Central memory CD8-positive, alpha-beta T cell (primary cell): ENCODE measurements at places on chromosomes 3 and 15.

- no peak for DNase-seq
These were observed 139.4 kb upstream of the NUDT16 start for GRCh38 chr3:131242201-131242600.

- no peak for DNase-seq
These were observed 32.1 kb upstream of the TIMP4 start for GRCh38 chr3:12190832-12191231.

GRCh38 chr15:66841953-66842681 is 140.1 kb downstream of the SMAD6 start:
- no peak for DNase-seq

- no peak for DNase-seq
These were observed 89.9 kb downstream of the CCNL1 start for GRCh38 chr3:157069846-157070677.

DNA sequence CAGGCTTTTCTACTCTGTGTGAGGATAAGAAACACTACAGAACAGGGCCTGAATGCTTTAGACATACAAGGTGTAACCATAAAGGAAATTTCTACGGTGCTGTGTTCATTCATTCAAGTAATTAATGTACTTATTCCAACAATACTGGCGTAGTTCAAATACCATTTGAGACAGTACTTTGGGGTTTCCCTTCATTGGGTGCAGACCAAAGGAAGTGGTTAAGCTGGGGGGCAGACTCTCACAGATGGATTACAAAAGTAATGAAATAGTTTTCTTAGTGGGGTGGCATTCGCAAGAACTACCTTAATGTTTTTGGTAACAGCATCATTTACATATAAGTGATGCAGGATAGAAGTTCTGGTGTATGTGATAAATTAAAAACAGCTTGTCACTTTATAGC is 65.9 kb downstream of the BTD start:
- peak; percentile 50 for DNase-seq

GRCh38 chr3:138761002-138761401 is 73.7 kb downstream of the PIK3CB start:
- DNase-seq: no peak

DNA sequence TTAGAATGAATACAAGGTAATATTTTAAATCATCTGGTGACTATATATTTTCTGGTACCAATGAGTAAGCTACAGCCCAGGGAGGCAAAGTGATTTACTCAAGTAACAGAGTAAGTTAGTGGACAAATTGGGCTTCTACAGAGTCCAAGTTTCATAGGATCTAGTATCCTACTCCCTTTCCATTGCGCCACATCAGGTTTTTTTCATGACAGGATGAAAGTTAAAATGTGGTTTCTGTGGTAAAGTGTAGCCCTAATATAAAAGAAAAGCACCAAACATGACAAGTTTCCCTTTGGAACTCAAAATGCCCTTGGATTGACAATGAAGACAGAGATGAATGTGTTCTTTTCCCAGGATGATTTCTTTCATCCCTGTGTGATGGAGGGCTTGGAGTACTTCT is 350.8 kb upstream of the ZNF385D start:
- no peak for DNase-seq

GRCh38 chr3:133711013-133711412 is 35.2 kb upstream of the TF start:
- no peak for DNase-seq

GRCh38 chr15:79122991-79123390 is 32.4 kb upstream of the RASGRF1 start:
- DNase-seq: no peak

- no peak for DNase-seq
These were observed 18.9 kb downstream of the ADPGK start for GRCh38 chr15:72764656-72765055.

- DNase-seq: no peak
These were observed 70.7 kb downstream of the FAM43A start for GRCh38 chr3:194756460-194756779.

- no peak for DNase-seq
These were observed 75.5 kb upstream of the MDFIC2 start for GRCh38 chr3:70387889-70388288.

DNA sequence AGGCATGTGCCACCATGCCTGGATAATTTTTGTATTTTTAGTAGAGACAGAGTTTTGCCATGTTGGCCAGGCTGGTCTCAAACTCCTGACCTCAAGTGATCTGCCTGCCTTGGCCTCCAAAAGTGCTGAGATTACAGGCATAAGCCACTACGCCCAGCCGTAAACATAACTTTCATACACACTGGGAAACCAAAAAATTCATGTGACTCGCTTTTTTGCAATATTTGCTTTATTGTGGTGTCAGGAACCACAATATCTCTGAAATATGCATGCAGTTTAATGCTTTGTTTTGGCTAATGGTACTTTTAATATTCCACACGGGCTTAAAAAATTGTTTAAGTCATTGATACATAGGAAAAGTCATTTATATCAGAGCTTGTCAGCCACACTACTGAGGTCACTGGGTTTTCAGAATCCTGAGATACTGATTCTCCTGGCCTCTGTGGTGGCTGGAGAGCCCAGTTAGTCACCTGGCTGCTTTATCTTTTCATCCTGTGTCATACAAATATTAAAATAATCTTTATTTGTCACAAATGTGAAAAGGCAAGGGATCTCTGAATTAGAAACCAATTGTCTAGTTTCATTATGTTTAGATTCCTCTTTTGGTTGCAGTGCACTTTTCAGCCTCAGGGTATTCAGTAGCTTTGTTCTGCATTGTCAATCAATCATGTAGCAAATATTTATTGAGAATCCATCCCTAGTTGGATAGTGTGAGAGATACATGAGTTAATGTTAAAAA is 10.0 kb downstream of the TMEM62 start:
- no peak for DNase-seq

DNA sequence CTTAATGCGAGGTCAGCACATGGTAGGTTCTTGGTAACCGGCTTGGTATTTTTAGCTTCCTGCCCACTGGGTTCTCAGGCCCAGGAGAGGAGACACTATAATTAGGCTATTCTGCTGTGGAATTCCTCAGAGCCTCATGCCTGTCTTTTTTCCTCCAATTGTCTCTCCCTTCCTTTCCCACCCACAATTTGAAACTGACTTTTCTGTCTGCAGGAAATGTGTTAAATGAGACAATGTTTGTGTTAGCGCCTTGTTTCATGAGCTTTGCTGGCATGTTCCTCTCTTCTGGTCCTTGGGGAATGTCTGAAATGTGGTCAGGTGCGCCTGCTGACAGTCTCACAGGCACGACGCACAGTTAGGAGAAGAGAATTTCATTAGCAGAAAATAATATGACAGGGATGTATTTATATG is 223.6 kb upstream of the CTNNB1 start:
- DNase-seq: no peak

DNA sequence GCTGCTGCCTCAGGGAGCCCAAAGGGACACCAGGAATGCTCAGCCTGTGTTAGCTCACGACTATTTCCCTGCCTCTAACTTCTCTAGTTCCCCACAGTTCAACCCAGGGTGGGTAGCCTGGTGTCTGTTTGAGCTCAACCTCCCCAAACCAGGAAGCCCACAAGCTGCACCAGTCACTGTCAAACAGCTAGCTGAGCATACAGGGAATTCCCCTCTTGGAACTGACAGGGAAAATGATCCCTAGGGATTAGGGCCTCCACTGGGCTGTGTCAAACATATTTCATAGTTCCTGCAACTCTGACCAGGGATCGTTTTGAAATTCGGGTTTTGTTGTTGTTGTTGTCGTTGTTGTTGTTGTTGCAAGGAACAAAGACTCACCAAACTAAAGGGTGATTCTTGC is 147.1 kb upstream of the ICE2 start:
- no peak for DNase-seq

- DNase-seq: no peak
These were observed 117.5 kb upstream of the CRBN start for GRCh38 chr3:3296979-3297381.

DNA sequence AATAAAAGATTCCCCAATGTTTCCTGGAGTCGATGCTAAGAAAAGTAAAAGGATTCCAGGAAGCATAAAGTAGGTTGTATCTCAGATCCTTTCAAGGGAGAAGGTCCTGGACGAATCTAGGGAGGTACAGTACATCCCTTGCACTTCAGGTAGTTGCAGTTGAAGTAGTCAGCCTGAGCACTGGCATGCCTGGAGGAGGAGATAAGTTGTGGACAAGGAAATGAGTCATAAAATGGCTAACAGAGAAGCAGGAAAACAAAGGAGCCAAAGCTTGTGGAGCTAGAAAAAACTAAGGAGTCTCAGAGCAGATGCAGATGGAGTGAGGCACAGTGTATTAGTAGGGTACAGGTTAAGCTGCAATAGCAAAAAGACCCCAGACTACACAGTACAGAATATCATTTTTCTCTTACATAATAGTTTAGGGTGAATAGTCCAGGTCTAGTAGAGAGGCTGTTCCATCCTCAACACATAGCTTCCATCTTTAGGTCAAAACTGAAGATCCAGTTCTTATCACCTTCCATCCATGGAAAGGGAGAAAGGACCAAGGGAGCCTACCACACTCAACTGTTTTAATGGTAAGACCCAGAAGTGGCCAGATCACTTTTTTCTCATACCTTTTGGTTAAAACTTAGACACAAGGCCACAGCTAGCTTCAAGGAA is 41.3 kb downstream of the COL6A5 start:
- DNase-seq: no peak

- no peak for DNase-seq
These were observed 383.1 kb upstream of the TPRG1 start for GRCh38 chr3:188788621-188789081.

DNA sequence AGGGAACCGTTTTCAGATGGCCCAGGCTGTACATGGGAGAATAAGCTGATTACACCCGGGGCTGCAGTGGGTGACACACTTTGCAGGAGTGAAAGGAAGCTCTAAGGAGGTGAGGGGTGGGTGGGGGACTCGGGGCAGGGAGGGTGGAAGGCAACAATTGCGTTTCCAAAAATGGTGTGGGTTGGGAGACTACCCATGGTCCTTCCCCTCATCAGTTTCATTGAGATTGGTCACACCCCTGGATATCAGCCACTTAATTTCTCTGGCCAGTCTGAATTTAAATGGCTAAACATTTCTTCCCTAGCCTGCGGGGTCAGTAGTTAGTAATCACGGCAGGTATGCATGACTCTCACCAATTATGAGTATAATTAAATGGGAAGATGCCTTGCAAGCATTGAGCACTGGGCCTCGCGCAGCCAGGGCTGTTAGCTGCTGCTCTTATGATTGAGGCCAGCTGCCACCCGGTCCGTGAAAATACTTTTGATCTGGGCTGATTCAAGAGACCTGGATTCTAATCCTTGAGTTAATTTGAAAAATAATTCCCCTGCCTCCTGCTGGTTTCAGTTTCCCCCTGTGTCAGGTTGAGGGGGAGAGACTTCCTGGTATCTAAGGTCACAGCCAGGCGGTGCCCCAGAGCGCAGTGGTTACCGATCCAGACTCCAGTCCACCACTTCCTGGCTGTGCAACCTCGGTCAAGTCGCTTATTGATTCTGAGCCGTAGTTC is 23.3 kb downstream of the SLC6A6 start:
- DNase-seq: peak; percentile 49

DNA sequence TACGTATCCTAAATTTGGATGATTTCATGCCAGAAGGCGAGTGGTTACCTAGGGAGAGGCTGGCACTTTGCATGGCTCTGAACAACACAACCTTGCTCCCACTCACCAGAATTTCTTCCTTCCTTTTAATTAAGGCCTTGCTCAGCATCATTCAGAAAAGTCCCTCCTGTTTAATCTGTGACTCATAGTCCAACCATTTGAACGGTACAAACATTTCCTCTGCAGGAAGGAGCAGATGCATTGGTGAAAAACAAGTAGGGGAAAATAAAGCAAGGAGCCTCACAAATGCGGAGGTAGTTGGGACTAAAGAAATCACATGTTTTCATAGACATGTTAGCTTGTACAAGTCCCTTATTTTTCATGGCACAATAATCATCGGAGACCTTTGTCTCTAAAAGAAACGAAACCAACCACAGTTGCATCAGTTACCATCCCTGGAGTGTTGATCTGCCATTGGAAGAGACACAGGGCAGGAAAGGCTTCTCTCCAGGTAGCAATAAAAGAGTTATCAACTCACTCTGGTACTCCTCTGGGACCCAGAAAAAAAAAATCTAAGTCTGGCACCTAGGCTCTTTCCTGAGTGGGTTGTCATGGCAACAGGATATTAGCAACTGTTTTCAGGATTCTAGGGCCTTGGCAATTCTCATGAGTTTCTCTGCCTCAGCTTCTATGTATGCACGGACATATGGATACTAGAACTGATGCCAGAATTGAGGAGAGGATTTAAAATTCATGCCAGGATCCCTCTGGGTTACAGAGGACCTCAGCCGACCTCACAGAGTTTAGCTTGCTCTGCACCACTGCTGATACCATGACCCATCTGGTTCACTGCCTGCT is 255.4 kb upstream of the ARPP21 start:
- no peak for DNase-seq

DNA sequence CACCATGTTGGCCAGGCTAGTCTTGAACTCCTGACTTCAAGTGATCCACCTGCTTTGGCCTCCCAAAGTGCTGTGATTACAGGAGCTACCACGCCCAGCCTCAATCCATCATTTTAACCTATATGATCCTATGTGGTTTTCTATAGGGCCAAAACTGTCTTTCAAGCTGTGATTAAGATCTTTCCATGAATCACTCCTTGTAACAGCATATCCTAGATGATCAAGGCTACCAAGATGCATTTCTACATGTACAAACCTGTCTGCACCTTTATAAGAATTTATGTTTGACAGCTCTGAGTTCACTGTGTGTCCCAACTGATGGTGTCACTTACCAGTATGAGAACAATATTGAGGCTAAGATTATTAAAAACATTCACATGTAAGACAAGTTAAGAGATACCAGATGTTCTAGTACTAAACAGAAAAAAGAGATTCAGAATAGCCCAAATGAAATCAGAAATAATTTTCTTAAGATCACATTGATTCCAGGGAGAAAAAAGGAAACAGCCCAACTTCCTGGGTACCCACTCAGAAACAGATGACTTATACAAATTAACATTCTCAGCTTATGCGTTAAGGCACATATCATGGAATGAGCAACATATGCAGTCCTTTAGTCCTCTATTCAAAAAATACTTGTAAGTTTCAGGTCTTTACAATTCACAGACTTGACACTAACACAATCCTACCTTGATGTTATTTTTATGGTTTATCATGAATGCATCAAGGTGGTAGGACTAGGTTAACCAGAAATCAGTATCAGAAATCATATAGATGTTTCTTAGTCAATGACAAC is 24.8 kb upstream of the PPIB start:
- no peak for DNase-seq

- DNase-seq: no peak
These were observed 500.5 kb downstream of the TBL1XR1 start for GRCh38 chr3:176696816-176697215.

DNA sequence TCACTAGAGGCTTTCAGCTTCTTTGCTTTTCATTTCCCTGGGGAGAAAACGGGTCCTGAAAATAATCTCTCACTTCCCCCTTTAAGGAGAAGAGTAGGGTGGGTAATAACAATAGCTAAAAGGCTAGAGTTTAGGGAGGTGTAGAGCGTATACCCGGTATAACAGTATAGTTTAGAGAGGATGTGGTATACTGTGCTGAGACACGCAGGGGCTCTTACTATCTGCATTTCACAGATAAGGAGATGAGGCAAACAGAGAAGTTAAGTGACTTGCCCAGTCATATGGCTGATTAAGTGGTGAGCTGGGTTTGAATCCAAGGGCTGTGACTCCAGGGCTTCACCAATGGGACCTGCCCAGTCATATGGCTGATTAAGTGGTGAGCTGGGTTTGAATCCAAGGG is 15.0 kb upstream of the KCNMB3 start:
- no peak for DNase-seq

GRCh38 chr3:183158551-183159006 is 4.0 kb downstream of the LAMP3 start:
- no peak for DNase-seq

GRCh38 chr15:74722591-74722990 is 2.7 kb downstream of the CYP1A1 start:
- DNase-seq: no peak
